ENCODE measurements at places on chromosomes 6 and 20.
A peak's percentile ranks its signal among the peaks of the same experiment; 100 is the strongest.

DNA sequence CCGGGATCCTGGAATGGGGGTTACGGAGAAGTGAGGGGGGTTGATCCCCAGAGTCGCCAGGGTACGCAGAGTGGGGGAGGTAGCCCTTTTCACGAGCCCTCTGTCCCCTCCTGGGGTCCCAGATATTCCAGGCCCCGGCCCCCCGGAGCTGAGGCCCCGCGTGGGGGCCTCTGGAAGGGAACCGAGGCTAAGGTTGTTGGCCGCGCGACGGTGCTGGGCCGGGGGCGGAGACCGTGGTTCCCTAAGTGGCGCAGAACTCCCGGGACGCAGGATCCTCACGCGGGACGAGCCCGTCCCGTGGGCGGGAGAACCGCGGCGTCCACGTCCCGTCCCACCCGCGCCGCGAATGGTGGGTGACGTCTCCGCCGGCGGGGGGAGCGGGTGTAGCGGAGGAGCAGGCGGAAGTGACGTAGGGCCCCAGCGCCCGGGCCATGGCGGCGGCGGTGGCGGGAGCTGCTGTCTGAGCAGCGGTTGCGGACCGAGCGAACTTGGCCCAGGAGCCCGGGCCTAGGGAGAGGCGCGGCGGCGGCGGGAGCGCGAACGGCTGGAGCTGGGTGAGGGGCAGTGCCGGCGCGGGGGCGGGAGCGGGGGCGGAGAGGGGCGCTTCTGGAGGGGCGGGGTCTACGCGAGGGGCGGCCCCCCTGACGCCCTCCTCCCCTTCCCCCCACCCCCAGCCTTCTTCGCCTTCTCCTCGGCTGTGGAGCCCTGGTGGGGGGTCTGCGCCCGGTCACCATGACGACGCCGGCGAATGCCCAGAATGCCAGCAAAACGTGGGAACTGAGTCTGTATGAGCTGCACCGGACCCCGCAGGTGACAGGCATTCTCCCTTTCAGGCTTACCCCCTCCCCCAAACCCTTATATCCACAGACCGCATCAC is at the start of gene RING1:
Gene RING1, plus strand, starts transcription at position 410 of the 877 bp plus-strand sequence. Its CDS starts 323 bp downstream, at position 733.
- DNase-seq: peak; percentile 95

DNA sequence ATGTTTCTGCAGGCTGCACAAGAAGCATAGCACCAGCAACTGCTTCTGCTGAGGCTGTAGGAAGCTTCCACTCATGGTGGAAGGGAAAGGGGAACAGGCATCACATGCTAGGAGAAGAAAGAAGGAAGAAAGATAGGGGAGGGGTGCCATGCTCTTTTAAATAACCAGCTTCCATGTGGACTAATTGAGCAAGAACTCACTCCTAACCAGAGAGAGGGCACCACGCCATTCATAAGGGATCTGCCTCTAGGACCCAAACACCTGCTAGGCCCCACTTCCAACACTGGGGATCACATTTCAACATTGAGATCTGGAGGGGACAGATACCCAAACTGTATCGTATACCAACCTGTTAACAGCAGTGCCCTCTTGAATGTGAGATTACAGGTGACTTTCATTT is 46.9 kb upstream of the ARMC2 start:
- DNase-seq: no peak

GRCh38 chr6:83514866-83515466 is 2.6 kb downstream of the PRSS35 start:
- DNase-seq: peak; percentile 54

DNA sequence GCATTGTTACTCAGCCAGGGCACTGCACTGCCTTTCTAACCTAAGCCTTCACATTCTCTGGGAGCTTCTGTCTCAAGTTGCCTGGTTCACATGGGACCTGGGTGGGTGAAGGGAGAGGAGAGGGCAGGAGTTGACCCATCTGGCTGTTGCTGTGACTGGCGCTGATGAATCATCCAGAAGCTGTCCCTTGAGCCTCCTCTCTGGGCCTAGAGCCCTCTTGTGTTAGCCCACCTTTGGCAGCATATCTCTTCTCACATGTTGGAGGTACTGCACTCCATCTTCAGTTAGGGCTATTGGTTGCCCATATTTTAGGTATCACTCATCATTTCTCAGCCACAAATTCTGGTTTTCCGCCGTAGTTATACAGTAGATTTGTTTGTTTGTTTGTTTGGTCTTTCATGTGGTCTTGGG is 19.8 kb downstream of the XRN2 start:
- DNase-seq: no peak

GRCh38 chr20:34175079-34175478 is 63.0 kb upstream of the EIF2S2 start:
- DNase-seq: no peak

DNA sequence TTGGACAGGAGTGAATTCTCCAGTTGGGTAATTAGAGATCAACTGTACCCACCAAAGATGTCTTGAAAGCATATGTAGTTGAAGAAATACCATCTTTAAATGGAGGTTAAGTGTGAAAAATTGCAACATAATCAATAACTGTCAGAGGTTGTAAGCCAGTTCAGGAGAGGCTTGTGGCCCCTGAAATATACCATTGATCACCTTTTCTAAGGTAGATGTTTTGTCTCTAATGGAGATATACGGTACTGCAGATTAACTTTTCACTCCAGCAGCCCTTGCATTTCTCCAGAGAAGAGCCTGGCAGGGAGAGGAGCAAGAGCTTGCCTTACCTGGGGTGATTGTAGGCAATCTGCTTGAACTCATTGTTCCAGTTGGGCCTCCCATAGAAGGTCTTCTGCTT is 48.8 kb downstream of the NOX3 start:
- DNase-seq: no peak

Measured in AG08395 (cell line).